ENCODE measurements at places on chromosomes 6 and 20.

DNA sequence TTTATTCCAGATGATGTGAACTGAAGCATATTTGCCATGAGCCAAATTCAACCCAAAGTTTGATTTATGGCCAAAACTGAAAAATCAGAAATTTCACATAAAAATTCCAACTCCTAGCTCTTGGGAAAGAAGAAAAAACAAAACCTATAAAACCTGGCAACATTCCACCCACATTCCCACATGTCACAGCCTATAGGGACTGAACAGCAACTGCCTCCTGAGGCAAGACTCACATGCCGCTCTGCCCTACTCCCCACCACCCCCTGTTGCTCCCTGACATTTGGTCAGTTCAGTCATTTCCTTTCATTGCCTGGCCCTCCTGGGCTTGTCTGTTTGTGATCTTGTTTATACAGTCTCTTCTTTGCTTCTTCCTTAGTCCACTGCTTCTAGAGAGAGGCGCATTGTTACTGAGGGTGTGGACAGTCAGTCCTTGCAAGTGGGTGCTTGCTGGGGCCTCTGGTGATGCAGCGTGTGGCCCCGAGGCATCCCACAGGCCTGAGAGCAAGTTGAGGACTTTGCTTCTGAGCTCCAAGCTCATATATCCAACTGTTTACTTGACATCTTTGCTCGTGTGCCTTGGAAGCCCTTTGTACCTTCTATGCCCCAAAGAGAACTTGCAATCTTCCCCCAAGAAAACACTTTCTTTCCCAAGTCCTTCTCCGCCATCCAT, 31.4 kb downstream of the NFATC2 start:
- no peak for DNase-seq

GRCh38 chr20:5074232-5074674, 45.5 kb downstream of the PCNA start:
- no peak for DNase-seq

- no peak for DNase-seq
Measured at GRCh38 chr6:132910759-132911158, 96.4 kb downstream of the RPS12 start.

DNA sequence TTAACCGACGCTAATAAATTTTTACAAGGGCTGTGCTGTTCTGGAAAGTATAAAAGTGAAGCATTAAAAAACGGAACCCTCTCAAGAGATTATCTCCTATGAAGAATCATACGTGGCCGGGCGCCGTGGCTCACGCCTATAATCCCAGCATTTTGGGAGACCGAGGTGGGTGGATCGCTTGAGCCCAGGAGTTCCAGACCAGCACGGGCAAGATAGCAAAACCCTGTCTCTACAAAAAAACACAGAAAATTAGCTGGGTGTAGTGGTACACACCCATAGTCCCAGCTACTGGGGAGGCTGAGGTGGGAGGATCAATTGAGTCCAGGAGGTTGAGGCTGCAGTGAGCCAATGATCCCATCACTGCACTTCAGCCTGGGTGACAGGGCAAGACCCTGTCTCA, 83.4 kb downstream of the GMPR start:
- no peak for DNase-seq

GRCh38 chr6:129516005-129516404, 194.0 kb downstream of the ARHGAP18 start:
- DNase-seq, result no peak

- DNase-seq, result no peak
Measured at GRCh38 chr6:89311853-89312531, 3.1 kb downstream of the GABRR2 start.

DNA sequence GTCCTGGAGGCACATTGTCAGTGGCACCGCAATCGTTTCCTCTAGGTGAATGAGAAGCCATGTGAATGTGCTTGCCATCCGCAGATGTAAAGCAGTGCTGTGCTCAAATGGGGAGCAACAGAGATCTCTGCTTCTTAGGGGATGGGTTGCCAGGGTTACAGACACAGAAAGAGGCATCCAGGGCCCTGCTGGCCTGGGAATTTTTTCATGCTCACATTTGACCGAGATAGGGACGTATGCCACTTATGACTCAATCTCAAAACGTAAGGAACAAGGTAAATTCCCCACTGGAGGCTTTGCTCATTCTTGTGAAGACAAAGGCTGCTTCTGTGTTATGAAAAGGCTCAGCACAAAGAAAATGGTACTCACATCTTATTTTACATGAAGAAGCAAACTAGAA, 11.0 kb downstream of the C6orf118 start:
- DNase-seq, result no peak

GRCh38 chr6:39508515-39508914, 186.0 kb upstream of the KCNK16 start:
- DNase-seq, result no peak

GRCh38 chr6:42467651-42468050, 15.9 kb upstream of the TRERF1 start:
- no peak for DNase-seq

DNA sequence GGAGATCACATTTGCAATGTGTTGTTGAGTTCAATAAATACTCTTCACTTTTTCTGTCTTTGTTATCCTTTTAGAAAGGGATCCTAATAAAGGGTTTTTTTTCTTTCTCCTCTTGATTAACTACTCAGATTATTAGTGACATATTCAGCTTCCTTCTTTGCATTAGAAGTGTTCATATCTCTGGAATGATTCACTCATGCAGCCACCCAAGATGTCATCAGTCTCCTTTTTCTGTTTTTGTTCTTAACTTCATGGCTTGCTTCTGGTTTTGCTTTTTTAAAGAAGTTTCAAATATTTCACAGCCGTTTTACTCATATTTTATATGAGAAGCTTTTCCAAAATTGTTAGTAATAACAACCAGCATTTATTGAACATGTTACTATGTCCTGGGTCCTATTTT, 187.6 kb downstream of the TMEM242 start:
- no peak for DNase-seq

DNA sequence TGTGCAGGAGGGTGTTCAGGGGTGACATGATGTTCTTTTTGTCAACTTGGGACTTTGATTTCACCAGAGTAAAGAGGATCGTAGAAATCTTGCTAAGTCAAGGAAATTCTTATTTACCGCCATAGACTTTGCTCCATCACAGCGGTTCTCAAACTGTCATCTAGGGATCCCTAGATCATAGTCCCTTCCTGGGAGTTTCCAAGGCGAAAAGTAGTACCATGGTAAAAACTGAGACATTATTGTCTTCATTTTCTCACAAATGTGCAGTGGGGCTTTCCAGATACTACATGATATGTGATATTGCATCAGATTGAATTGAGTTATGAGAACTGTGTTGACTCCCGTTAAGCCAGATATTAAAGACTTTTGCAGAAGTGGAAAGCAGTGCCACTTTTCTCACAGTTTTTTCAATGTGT, 79.7 kb downstream of the JARID2 start:
- no peak for DNase-seq

DNA sequence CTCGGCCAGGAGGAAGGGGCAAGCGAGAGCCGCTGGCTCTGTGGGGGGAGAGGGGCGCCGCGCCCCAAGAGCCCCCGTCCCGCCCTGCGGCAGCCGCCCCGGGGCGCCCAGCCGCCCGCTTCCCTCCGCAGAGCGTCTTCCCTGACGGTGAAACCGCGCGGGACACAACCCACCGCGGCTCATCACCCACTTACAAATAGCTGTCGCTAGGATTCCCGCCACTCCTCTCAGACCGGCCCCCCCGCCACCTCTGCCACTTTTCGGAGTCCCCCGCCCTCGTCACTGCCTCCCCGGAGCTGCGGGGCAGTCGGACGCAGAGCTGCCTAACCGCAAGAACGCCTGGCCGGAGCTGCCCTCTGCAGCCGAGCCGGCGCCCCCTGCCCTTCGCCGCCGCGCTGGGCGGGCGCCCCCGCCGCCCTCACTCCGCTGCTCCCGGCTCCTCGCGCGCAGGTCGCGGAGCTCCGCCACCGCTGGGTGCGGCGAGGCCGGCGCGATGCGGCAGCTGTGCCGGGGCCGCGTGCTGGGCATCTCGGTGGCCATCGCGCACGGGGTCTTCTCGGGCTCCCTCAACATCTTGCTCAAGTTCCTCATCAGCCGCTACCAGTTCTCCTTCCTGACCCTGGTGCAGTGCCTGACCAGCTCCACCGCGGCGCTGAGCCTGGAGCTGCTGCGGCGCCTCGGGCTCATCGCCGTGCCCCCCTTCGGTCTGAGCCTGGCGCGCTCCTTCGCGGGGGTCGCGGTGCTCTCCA, at the start of gene SLC35D3:
SLC35D3 (plus strand) TSS at position 366 of the 749 bp plus-strand sequence; CDS start at position 494, 128 bp downstream.
- peak; percentile 24 for DNase-seq

GRCh38 chr6:36571122-36572043, 22.8 kb upstream of the SRSF3 start:
- DNase-seq, result no peak

DNA sequence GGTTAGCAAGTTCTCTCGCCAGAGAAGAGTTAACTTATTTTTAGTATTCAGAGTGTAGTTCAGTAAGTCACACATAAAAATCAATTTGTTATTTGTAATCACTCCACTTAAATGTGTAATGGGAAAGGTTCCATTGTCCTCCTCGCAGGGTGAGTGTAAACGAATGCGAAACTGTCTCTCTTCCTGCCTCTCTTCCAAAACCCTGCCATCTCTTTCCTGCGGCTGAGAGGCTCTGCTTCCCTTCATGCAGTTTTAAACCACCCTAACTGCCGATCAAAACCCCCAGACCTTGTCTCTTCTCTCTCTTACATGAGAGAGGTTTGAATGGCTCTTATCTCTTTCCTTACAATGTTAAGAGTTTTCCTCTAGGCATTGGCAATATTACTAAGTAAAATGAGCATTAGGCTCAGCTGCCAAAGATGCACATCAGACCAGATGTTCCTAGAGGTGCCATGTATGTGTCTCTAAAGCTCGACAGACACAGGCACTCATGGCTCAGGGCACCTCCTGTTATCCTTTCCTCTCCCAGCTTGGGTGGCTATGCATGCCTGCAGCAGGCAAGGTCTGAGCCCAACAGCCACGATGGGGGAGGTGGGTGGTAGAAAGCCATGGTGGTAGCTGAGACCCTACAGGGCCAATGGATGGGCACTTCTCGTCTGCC, 91.2 kb downstream of the JARID2 start:
- DNase-seq, result no peak

DNA sequence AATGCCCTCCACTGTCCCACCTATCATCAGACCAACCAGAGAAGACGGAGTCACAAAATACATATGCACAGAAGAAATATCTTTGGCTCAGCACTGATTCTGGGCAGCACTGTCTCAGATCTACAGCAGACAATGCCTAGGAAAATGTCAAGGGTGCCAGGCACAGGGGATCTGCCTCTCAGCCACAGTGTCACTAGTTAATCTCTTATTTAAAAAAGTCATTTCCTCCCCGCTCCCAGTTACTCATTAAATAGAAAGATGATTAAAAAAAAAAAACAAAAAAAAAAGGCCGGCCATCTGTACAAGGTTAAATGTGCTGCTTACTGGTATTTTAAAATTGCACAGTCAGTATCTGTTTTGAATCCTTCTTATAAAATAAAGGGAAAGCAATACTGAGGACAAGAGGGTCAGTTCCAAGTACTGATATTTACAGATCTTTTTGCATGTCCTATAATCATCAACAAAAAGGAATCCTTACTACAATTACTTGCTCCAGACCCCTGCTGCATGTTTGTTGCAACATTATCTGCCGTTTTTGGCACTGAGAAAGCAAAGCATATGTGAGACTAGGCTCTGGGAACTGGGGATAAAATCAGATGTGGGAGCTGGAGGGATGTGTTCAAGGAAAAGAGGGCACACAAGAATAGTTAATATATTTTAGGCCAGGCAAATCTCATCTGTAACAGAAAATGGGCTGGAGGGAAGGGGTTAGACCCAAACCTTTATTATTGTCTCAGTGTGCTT, 299.3 kb downstream of the KIF16B start:
- DNase-seq, result no peak

GRCh38 chr6:56649053-56649769, 6.5 kb upstream of the DST start:
- no peak for DNase-seq

DNA sequence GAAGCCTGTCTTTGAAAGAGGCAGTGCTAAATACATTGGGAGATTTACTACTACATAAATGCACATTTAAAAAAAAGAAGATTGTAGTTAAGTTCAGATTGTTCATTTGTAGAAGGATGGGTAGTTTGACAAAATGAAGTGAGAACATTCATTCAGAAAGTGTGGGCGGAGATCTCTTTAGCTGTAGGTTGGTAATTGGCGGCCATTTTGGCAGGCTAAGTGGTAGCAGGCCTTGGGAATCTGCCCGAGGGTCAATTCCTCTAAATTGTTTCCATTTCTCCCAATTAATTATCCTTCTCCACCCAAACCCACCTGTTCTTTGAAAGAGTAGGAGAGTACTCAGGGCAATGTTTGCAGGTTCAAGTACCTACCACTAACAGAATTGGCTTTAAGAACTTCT, 17.9 kb downstream of the SOX4 start:
- DNase-seq, result no peak

DNA sequence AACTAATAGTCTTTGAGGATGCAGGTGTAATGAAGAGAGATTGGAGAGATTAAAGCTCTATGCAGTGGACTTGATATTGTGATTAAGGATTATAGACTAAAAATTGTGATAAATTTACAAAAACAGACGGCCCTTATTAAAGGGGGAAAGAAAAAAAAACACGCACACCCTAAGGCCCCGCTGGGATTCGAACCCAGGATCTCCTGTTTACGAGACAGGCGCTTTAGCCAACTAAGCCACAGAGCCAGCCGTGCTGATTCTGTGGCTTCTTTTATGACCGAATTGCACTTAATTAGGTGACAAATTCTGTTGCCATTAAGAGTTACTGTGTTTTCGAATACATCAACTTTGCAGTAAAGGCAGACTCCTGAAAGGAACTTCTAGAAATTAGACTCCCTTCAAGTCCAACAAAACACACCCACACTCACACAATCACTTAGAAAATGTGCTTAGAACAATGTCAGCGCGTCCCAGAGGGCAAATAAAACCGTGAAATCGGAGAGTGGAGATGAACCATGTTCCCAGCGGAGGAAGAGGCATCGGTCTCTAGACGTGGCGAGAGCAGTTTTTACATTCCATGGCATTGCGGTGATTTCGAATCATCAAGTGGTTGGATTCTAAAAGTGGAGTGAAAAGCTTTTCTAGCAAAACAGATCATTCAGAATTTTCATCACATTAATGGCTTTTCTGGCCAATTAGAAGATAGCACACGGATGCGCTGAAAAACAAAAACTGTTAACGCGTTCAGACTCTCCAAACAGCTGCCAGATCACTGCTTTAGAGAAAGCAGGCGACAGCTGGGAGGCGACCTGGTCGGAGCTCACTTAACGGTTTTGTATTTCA, 122.6 kb downstream of the GPX5 start:
- no peak for DNase-seq

DNA sequence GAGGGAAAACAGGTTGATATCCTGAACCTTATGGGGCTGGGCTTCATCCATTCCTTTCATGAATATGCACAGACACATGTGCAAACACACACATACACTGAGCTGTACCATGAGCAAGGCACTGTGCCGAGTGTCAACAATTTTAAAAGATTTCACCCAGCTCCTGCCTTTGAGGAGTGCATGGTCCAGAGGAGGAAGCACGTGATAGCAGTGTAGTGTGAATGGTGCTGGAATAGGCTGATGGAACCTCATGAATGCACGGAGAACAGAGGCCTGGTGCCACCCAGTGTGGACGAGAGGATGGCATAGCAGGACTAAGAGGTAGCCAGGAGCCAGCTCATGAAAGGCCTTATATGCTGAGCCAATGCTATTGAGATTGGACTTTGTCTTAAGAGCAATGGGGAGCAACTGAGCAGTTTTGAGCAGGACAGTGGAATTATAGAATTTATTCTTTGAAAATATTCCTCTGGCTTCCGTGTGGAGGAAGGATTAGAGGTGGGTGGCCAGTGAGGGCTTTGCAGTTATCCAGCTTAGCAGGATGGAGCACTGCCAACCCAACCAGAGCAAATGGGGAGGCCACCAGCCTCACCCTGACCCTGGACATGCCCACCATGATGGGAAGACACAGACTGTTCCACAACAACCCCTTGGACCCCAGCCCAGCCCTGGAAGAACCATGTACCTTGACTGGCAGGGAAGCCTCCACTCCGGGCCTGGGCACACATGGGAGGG, 84.4 kb downstream of the UNC5CL start:
- no peak for DNase-seq
